Stimulated activated naive CD4-positive, alpha-beta T cell treated with Interleukin-2 at 50 U/mL for 16 hours (primary cell): ENCODE measurements at places on chromosomes 2 and 18.

DNA sequence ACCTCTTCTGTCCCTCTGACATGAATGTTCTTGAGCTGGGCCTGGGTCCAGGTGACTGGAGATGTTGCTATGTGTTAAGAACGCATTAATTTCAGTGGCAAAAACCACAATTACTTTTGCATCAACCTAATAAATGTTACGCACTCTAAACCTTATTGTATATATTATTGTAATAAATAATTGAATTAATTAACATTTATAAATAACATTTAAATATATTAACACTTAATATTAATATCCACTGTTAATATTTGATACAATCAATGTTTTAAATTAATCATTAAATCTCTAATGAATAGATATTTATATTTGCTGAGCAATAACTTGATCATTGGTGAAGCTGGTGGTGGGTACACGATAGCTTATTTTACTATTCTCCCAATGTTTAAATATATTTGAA, 97.4 kb downstream of the KCNF1 start:
- DNase-seq = no peak

- no peak for DNase-seq
Measured at GRCh38 chr2:212269005-212269404, 269.6 kb downstream of the ERBB4 start.

DNA sequence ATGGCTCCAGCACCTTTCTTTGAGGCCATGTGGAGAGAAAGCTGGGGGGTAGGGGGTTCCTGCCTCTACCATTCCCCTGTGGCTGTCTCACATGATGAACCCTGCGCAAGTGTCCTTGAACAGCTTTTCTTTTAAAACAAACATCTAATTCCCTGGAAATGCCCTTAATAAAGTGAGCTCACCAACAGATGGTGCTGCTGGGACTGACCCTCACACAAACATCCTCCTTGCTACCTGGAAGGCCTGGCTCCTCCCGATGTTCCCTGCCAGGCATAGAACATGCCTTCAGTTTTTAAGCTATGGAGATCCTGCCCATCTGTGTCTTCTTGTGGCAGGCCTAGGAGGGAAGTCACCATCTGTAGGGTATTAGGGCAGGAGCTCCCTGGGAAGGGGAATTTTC, 60.7 kb upstream of the GATA6 start:
- DNase-seq = no peak

- DNase-seq = no peak
Measured at GRCh38 chr2:159961037-159961436, 101.4 kb downstream of the PLA2R1 start.

DNA sequence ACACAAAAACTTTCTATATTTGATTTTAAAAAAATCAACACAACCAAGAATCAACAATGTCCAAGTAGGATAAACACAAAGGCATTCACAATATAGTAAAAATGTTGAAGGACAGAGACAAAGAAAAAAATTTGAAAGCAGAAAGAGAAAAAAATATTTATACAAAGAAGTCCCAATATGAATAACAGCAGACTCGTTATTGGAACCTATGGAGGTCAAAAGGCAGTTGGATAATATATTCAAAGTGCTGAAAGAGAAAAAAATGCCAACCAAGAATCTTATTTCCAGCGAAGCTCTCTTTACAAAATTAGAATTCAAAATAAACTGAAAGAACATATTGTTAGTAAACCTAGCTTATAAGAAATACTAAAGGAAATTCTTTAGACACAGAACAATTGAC, 859.5 kb downstream of the LRP1B start:
- DNase-seq = no peak

GRCh38 chr2:104873689-104874054, 19.8 kb downstream of the POU3F3 start:
- no peak for DNase-seq

DNA sequence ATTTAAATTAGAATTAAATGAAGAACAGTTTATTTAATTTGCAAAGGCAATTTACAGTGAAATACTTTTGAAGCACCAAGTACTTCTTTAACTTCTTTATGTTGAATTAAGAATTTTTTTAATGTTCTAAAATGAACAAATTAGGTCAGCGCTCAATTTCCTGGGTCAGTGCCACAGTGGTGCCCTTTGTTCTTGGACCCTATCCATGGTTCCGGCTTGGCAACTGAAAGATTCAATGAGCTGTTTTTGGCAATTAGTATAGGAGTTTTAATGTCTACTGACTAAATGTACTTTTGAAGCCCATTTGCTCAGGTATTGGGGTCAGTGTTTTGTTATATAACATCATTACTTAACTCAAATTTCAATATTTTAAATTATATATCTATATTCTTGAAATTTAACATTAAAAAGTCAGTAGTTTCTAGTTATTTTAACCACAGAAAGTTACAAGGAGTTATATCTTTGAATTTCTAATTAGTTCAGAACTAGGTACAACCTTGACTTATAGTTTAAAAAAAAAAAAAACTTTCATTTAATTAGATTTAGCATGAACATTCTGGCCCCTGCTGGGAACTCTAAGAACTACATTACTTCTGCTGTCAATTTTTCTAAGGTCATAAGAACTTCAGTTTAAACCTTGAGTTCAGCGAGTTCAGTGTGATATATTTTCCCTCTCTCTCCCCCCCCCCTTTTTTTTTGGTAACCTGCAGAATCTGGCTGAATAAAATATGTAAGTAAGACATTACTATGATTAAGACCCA, 7.6 kb upstream of the MSTN start:
- no peak for DNase-seq

DNA sequence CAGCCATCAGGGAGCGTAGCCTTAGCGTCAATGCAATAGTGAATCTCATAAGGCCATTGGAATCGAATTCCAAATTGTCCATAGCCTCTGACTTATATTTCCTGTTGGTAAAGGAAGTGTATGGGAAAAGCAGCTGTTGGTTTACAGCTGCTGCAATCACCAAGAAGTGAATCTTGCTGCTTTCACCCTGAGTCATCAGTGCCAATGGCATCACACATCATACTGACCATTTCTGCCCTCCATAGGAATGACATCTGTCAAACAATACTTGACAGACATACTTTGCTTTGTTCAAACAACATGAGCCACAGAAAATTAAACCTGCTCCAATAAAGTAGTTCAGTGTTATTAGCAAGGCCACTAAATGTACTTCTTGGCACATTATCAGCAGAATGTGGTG, 111.2 kb upstream of the KLHL29 start:
- DNase-seq = no peak

GRCh38 chr2:168396131-168396530, 59.9 kb upstream of the CERS6 start:
- no peak for DNase-seq

GRCh38 chr18:825891-826585, 14.0 kb upstream of the YES1 start:
- no peak for DNase-seq

GRCh38 chr2:183292028-183292427, 167.8 kb downstream of the NUP35 start:
- DNase-seq = no peak

GRCh38 chr2:953975-954686, 3.5 kb downstream of the SNTG2 start:
- no peak for DNase-seq

GRCh38 chr2:96120091-96120720, 3.8 kb upstream of the ADRA2B start:
- DNase-seq = no peak

GRCh38 chr2:65351234-65351947, 81.0 kb downstream of the SPRED2 start:
- no peak for DNase-seq

GRCh38 chr18:36629138-36629530, 199.7 kb downstream of the TPGS2 start:
- DNase-seq = no peak

- no peak for DNase-seq
Measured at GRCh38 chr18:48470484-48471180, 61.4 kb upstream of the ZBTB7C start.

DNA sequence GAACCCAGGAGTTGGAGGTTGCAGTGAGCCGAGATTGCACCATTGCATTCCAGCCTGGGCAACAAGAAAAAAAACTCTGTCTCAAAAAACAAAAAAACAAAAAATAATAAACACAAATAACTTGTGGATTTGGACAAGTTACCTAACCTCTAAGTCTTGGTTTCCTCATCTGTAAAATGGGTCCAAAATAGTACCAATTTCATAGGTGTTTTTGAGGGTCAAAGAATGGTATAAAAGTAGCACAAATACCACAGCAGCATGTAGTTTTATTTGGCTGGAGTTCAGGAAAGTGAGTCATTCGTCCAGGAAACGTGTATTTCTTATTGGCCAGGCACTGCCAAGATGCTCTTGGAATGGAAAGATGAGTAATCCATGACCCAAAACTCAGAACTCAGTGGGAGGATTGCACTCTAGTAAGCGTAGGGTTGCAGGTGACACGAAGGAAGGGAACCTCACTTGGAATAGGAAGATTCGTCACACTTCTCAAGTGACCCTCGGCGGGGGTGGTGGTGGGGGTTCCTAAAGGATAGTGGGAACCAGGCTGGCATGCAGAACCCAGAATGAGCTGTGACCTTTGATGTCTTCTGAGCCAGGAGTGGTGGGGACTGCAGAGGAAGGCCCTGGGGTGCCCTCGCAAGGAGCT, 24.4 kb downstream of the GRHL1 start:
- peak; percentile 38 for DNase-seq

DNA sequence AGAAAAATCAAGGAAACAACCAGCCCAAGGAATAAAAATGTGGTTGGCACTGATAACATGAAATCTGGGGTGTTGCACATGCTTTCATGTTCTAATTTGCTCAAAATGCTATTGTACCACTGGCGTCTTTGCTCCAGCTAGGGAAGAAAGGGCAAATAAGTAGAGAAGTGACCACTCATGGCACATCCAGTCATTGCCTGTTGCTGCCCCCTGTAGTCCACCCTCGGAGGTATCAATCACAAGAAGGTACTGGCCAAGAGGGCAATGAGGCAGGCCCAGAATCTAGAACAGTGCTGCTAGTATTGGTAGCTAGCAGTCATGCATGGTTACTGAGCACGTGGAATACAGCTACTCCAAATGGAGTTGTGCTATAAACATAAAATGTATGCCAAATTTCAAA, 213.4 kb downstream of the CDCA7 start:
- no peak for DNase-seq

DNA sequence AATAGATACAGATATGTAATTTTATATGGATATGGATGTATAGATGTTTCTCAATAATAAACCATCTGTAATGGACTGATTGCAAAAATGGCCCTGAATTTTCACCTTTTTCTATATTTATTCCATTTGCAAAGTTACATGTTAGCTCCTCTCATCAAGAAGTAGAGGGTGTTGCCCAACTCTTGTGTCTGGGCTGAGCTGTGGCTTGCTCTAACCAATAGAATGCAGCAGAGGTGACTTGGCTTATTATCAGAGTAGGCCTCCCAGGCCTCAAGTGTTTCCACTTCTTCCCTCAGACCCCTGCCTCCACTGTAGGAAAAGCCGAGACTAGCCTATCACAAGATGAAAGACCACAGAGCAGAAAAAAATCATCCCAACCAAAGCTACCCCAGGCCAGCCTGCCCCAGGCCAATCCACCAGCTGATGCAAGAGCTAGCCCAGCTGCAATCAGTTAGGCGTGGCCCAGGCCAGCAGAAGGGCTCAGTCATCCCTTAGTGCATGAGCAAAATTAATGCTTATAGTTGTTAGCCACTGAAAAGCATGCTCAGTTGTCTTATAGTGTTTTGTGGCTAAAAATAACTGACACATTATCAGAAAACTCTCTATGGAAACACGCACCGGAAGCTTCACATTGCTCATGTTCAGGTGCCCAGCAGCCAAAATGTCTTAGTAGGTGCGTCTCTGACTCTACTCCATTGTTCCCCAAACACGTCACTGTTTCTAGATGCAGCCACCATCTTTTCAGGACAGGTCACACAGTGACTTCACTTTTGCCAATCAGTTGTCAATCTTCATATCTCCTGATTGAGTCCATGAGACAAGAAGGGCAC, 464.0 kb downstream of the FBXO15 start:
- DNase-seq = no peak

- DNase-seq = no peak
Measured at GRCh38 chr18:6221602-6222014, 193.1 kb downstream of the L3MBTL4 start.

GRCh38 chr2:231429901-231430300, 34.4 kb downstream of the NCL start:
- no peak for DNase-seq

DNA sequence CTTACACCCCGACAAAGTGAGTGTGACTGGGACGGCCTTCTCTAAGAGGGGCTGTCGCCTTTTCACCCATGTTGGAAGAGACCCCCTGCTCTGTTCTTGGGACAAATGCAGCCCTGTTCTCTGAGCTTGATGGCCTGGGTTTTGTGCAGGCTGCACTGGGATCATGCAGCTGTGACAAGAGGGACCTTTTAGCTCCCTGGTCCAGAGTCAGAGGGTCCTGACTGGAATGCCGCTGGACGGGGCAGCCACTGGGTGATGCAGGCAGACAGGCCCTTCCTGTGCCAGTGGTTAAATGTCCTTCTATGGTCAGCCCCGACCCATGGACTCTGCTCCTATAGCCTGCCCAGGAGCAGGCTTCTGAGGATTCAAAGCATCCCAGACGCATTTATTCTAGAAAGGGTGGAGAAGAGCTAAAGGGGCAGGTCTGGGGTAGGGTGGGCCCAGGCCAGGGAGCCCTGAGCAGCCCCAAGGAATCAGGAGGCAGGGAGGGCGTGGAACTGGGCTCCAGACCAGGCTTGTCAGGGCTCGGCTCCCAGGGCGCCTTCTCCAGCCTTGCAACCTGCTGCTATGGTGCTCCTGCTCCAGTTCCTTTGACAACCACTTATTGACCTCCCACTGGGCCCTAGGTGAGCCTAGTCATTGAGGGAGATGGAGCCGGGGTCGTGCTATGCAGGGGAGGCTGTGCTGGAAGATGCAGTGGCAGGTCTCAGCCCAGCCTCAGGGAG, 277.9 kb upstream of the HS6ST1 start:
- no peak for DNase-seq

- DNase-seq = no peak
Measured at GRCh38 chr2:42566837-42567321, 1.6 kb upstream of the MTA3 start.

GRCh38 chr18:23648456-23648855, 14.3 kb downstream of the ANKRD29 start:
- no peak for DNase-seq

DNA sequence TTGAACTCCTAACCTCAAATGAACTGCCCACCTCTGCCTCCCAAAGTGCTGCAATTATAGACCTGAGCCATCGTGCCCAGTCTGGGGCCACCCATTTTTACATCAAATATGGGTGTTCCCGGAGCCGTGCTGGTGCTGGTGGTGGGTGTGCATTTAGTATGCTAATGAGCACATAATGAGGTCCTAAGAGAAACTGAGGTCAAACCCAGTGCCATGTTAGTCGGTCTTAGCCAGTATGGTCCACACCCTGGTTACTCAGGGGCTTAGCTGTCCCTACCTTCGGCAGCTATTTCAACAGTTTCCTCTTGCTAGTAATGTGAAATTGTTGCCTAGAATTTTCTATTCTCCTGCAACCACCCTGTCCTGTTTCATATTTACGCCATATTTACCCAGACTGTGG, 38.4 kb upstream of the FZD5 start:
- no peak for DNase-seq

- no peak for DNase-seq
Measured at GRCh38 chr2:43194121-43194869, 32.1 kb downstream of the ZFP36L2 start.

GRCh38 chr2:178277741-178278197, 83.5 kb downstream of the OSBPL6 start:
- DNase-seq = no peak
